Stomach (tissue), 19 donors: ENCODE measurements at places on chromosomes 12 and 14. TPM values are rescaled to one million over a fixed set of nuclear protein-coding genes. Genes with fewer than 3 reads are reported as not detected.

GRCh38 chr12:128328961-128329360 is 62.0 kb downstream of the TMEM132C start:
- DNase-seq = no peak
- H3K4me3 ChIP-seq = no peak overlapping the region
- H3K36me3 ChIP-seq = no peaks in the 10 kb centered on the region
- no peak overlapping the region for H3K27ac ChIP-seq
- no peaks in the 10 kb centered on the region for H3K4me1 ChIP-seq
- H3K27me3 ChIP-seq = no peaks in the 10 kb centered on the region

DNA sequence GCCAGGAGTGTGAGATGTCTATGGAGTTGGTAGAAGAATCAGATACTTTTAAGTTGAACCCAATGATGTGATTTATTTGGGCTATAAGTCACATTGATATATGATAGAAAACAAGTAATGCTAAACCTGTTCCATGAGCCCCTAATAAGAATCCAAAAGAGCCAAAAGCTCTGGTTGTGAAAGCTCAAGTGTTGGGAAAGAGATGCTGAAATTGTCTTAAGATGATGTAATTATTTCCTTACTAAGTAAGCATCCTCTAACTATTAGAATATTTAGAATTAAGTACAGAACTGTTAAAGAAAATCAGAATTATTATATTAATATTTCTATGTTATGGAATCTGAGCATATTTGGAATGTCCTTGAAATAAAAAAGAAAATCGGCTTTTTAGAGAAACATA is 17.6 kb upstream of the SLC2A13 start:
- no peaks in the 10 kb centered on the region for H3K4me1 ChIP-seq
- H3K27ac ChIP-seq = no peak overlapping the region
- H3K27me3 ChIP-seq = no peaks in the 10 kb centered on the region
- DNase-seq = no peak
- no peak overlapping the region for H3K4me3 ChIP-seq
- no peaks in the 10 kb centered on the region for H3K36me3 ChIP-seq

The ENO2 gene
- 11.3 TPM for total RNA-seq

- H3K36me3 ChIP-seq = no peaks in the 10 kb centered on the region
- DNase-seq = no peak
- no peaks in the 10 kb centered on the region for H3K27me3 ChIP-seq
- no peak overlapping the region for H3K27ac ChIP-seq
Observed at GRCh38 chr14:31221266-31221665, 13.7 kb upstream of the HECTD1 start.

- H3K27ac ChIP-seq = no peak overlapping the region
- no peaks in the 10 kb centered on the region for H3K36me3 ChIP-seq
- no peak overlapping the region for H3K4me3 ChIP-seq
- no peaks in the 10 kb centered on the region for H3K27me3 ChIP-seq
Observed at GRCh38 chr12:87254381-87255030, 774.7 kb downstream of the C12orf50 start.

- no peak for DNase-seq
- H3K27me3 ChIP-seq = no peaks in the 10 kb centered on the region
- no peaks in the 10 kb centered on the region for H3K36me3 ChIP-seq
- H3K4me1 ChIP-seq = peaks cover 7% of the 10 kb centered on the region
- H3K27ac ChIP-seq = no peak overlapping the region
Observed at GRCh38 chr12:13896063-13896626, 85.3 kb downstream of the GRIN2B start.

GRCh38 chr12:42588524-42589464 is 752 bp downstream of the PRICKLE1 start:
- no peak for DNase-seq
- peak overlapping the region; percentile 45 for H3K27ac ChIP-seq
- H3K4me3 ChIP-seq = peak overlapping the region; percentile 64
- H3K27me3 ChIP-seq = peaks cover 28% of the 10 kb centered on the region
- H3K4me1 ChIP-seq = peaks cover 19% of the 10 kb centered on the region

DNA sequence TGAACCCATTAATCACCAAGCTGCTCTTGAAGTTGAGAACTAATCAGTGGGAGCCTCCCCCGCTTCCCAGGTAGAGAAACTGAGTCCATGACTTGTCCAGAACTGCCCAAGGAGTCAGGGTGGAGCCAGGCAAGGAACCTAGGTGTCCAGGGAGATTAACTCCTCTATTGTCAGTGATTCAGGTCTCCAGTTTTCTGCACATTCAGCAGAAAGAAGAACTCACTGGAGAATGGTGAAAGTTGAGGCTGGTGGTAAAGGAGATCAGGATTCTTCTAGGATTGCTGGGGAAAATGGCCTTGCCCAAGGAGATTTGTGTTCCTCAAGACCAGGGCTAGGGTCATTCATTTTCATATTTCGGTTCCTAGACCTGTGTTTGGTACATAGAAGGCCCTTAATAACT is 87.2 kb upstream of the CISTR start:
- H3K4me1 ChIP-seq = no peaks in the 10 kb centered on the region
- no peak overlapping the region for H3K27ac ChIP-seq
- no peaks in the 10 kb centered on the region for H3K36me3 ChIP-seq
- no peak overlapping the region for H3K4me3 ChIP-seq
- DNase-seq = no peak
- peaks cover 82% of the 10 kb centered on the region for H3K27me3 ChIP-seq

DNA sequence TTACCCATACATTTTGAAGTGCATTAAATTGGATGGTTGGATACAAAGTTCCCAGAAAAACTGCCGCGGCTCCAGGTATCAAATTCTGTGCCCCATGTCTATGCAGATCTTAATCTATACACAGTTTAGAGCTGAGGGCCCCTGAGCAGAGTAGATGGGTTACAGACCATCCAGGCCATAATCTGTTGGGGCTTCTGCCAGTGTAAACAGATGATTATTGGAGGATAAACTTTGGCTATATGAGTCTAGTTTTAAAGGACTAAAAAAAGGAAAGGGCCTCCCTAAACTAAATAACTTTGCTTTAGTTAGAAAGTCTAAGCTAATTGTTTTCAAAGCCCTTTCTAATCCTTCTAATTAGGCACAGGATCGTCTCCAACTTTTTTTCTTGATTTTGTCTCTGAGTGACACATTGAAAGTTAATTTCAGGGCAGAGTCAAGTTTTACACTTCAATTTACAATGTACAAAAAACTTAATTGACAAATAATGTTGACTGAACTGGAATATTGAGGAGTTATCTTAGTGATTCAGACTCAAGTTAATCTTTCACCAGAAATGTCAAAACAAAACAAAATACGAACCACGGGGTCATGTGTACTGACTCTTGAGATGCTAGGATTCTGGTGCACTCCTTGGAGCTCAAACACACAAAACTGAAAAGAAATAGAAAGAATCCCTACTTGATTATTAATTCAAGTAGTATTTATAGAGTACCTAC is 133.9 kb upstream of the SCAF11 start:
- H3K36me3 ChIP-seq = no peaks in the 10 kb centered on the region
- DNase-seq = no peak
- H3K27me3 ChIP-seq = no peaks in the 10 kb centered on the region
- H3K4me1 ChIP-seq = peaks cover 11% of the 10 kb centered on the region
- no peak overlapping the region for H3K4me3 ChIP-seq
- H3K27ac ChIP-seq = no peak overlapping the region

The NPAS3 gene
- total RNA-seq = under 0.01 TPM

DNA sequence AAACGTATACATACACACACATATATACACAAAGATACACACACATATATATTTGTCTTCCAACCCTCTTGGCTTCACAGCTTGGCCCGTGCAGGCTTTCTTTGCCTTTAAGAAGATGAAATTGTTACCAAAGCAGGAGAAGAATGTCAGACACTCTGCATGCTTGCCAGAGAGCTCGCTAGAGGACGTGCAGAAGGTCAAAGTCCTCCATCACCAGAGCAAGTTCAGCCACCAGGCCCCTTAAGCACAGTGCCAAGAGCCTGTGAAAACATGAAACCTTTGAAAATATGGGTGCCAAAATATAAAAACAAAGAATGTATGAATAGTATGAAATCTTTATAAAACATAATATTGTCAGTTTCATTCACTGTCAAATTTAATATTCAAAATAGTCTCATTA is 14.9 kb upstream of the MCRS1 start:
- DNase-seq = no peak
- peaks cover 13% of the 10 kb centered on the region for H3K36me3 ChIP-seq
- no peaks in the 10 kb centered on the region for H3K27me3 ChIP-seq
- no peak overlapping the region for H3K4me3 ChIP-seq

GRCh38 chr14:58488550-58488949 is 61.0 kb downstream of the KIAA0586 start:
- peaks cover 60% of the 10 kb centered on the region for H3K36me3 ChIP-seq
- H3K4me3 ChIP-seq = no peak overlapping the region
- DNase-seq = no peak
- H3K4me1 ChIP-seq = no peaks in the 10 kb centered on the region

- no peak overlapping the region for H3K27ac ChIP-seq
- no peaks in the 10 kb centered on the region for H3K36me3 ChIP-seq
- H3K27me3 ChIP-seq = no peaks in the 10 kb centered on the region
- no peak overlapping the region for H3K4me3 ChIP-seq
Observed at GRCh38 chr12:106865683-106866082, 90.0 kb upstream of the TMEM263 start.

The ALDH2 gene
- 116 TPM for total RNA-seq

The AHNAK2 gene
- total RNA-seq = 33.8 TPM

- peaks cover 48% of the 10 kb centered on the region for H3K4me1 ChIP-seq
- no peak overlapping the region for H3K4me3 ChIP-seq
- peaks cover 12% of the 10 kb centered on the region for H3K36me3 ChIP-seq
- H3K27ac ChIP-seq = peak overlapping the region; percentile 45
- DNase-seq = peak; percentile 36
Observed at GRCh38 chr12:29559198-29559597, 61.7 kb upstream of the OVCH1 start.

DNA sequence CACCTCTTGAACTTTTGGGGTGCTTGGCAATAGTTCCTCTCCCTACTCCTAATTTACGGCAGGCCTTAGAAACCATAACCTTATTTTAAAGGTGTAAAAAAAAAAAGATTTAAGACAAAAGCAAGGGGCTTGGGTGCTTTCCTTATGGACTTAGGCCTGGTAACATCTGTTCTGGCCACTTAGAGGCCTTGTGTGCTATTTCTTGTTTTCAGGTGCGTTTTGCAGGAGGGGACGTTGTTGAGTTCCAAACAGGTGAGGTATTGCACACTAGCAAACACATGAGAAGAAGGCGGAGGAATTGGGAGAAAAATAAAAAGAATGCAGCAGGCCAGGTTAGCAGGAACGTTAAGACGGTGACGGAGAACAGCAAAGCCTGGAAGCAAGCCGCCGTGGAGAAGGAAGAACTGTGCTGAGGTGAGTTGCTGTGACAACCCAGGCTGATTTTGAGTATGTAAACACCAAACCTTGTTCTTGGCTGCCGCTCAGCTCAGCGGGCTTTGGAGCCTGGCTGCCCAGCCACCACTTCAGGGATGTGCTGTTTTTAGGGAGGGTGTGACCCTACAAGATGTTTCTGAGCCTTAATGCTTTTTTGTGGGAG is 17.3 kb downstream of the EMG1 start:
- H3K4me1 ChIP-seq = peaks cover 25% of the 10 kb centered on the region
- no peaks in the 10 kb centered on the region for H3K27me3 ChIP-seq
- H3K4me3 ChIP-seq = no peak overlapping the region
- H3K27ac ChIP-seq = peak overlapping the region; percentile 82

The POTEG gene
- not detected for total RNA-seq

GRCh38 chr14:73726025-73726961 is 12.1 kb upstream of the PNMA1 start:
- peak overlapping the region; percentile 93 for H3K27ac ChIP-seq
- H3K4me1 ChIP-seq = peaks cover 90% of the 10 kb centered on the region
- no peaks in the 10 kb centered on the region for H3K27me3 ChIP-seq
- no peak overlapping the region for H3K4me3 ChIP-seq

DNA sequence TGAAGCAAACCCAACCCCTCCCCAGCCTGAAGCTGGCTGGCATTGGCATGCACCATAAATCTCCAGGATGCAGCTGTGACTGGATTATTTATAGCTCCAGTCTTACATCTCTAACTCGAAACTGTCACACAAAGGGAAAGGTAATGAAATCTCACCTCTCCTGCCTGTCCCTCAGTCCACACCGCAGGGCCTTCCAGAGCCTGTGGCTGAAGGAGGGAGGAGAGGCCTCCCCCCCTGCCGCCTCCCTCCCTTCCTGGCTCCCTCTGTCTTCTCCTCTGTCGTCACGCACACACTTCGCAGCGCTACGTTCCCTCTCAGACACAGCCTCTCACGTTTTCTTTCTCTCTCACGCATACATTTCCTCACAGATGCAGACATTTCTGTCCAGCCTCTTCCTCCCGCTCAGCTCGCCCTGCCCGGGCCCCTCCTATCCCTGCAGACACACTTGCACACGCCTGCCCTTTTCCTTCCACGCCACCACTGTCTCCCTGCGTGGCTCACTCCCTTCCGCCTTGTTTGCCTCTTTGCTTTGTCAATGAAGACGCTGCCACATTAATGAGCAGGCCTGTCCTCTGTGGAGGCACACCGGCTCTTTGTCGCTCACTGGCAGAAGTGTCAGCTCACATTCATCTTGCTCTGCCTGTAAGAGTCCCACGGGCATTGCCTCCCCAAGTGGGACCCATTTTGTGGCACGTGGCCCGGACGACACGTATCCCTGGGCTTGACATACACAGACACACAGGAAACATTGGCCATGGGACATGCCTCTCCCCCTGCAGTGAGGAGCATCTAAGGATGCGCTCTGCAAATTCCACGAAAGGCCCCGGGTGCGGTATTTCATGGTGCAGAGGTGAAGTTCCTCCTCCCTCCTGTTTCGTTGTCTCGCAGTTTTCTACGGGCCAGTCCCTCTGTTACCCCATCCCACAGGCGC is 27.9 kb downstream of the IRF2BPL start:
- H3K27ac ChIP-seq = peak overlapping the region; percentile 21
- peak overlapping the region; percentile 9 for H3K4me3 ChIP-seq
- peak; percentile 42 for DNase-seq
- H3K36me3 ChIP-seq = no peaks in the 10 kb centered on the region
- H3K27me3 ChIP-seq = no peaks in the 10 kb centered on the region
- H3K4me1 ChIP-seq = peaks cover 57% of the 10 kb centered on the region

GRCh38 chr12:98274430-98275130 is 240.8 kb upstream of the TMPO start:
- H3K27ac ChIP-seq = no peak overlapping the region
- no peaks in the 10 kb centered on the region for H3K27me3 ChIP-seq
- H3K4me3 ChIP-seq = no peak overlapping the region
- no peaks in the 10 kb centered on the region for H3K36me3 ChIP-seq
- H3K4me1 ChIP-seq = no peaks in the 10 kb centered on the region
